ENCODE measurements at places on chromosomes 13 and 19.

GRCh38 chr19:49869009-49869483 is 1.7 kb upstream of the PNKP start:
- no peak for DNase-seq

DNA sequence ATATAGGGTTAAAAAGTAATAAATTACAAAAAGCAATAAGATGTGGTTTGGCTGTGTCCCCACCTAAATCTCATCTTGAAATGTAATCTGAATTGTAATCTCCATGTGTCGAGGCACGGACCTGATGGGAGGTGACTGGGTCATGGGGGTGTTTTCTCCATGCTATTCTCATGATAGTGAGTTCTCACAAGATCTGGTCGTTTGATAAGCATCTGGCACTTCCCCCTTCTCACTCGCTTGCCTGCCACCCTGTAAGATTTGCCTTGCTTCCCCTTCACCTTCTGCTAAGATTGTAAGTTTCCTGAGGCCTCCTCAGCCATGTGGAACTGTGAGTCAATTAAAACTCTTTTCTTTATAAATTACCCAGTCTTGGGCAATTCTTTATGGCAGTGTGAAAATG is 577.4 kb downstream of the TBC1D4 start:
- DNase-seq: no peak

GRCh38 chr19:6576869-6577475 is 14.0 kb downstream of the CD70 start:
- DNase-seq: no peak

DNA sequence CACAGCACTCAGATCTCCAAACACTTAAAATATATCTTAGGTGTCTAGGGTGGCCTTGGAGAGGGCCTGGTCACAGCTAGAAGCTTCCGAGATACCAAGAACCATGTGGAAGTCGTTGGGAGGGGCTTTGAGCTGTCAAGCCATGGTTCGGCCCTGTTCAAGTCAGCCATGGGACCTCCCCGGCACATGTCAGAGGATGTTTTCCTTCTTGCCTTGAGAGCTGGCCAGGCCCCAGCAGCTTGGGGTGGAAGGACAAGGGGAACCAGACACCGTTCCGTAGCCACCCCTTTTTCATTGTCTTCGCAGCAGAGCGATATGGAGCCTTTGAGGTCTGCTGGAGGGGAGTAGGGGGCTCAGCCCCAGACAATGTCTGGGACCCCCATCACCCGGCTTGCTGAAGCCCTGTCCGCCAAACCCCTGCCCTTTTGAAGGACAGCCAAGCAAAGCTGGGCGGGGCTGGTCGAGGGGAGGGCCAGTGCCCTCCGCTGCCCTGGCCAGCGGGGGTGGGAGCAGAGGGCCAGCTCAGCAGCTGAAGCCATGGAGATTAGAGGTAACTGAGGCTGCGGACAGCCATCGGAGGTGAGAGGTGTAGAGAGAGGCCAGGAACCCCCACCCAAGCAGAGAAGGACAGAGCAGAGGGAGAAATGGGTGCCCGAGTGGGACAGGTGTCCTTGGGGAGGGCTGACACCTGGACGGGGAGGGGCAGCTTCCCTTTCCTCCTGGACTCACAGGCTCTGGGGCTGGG is 435 bp downstream of the KLK11 start:
- no peak for DNase-seq

GRCh38 chr19:54062643-54063042 is 1.1 kb downstream of the VSTM1 start:
- DNase-seq: no peak

GRCh38 chr13:19810996-19811881 is 28.5 kb upstream of the PSPC1 start:
- DNase-seq: no peak

- peak; percentile 63 for DNase-seq
These were observed 2.6 kb upstream of the JUNB start for GRCh38 chr19:12788682-12789097.

DNA sequence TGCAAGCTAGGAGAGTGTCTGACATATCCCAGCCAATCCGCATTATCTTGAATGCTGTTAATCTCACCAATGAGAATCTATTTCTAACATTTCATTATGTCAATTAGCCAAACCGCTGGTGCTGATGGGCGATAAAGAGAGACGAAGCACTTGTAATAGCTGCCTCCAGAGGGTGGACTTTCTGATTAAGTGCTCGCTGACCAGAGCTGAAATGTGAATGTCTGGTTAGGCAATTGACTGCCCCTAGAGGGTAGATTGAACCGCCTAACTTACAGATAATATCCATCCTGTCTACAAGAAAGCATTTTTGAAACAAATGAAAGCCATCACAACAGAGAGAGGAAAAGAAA is 552 bp upstream of the GRWD1 start:
- DNase-seq: peak; percentile 83

GRCh38 chr13:113350065-113350937 is 13.6 kb downstream of the GRTP1 start:
- no peak for DNase-seq

DNA sequence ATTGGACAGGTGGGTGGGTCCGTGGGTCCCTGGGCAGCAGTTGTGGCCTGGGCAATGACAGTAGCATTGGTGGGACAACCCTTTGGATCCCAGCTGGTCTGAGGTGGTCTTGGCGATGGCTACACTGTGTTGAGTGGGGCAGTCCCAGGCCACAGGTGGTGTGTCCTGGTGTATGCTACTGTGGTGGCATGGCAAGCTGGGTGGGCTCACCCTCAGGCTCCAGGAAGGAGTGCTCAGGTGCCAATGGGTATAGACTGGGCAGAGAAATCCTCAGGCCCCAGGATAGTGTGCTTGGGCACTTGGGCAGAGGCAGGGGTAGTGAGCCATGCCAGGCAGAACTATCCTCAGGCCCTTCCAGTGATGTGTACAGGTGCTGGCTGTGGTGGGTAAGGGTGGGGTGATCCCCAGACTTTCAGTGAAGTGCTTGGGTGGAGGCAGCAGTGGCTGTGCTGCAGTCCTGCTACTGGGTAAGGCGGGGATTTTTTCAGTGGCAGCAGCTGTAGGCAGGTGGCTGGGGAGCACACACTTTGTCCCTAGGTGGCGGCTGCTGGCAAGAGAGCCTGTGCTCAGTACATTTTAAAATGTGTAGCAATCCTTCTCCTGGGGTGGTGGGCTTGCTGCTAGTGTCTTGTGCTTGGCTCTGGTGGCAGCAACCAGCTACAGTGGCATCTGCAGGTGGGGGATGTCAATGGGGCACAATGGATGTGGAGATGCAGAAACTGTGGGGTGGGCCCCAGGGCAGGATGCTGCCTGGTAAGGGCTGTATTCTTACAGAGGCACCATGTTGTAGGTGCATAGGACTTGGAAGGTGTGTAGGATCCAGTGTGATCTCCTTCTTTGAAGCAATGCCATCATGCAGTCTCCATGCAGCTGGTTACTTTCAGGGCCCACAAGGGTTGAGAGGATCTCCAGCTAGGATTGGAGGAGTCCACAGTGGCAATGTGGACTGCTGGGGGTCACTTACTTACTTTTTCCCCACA is 64.9 kb downstream of the DNAJC3 start:
- DNase-seq: no peak

DNA sequence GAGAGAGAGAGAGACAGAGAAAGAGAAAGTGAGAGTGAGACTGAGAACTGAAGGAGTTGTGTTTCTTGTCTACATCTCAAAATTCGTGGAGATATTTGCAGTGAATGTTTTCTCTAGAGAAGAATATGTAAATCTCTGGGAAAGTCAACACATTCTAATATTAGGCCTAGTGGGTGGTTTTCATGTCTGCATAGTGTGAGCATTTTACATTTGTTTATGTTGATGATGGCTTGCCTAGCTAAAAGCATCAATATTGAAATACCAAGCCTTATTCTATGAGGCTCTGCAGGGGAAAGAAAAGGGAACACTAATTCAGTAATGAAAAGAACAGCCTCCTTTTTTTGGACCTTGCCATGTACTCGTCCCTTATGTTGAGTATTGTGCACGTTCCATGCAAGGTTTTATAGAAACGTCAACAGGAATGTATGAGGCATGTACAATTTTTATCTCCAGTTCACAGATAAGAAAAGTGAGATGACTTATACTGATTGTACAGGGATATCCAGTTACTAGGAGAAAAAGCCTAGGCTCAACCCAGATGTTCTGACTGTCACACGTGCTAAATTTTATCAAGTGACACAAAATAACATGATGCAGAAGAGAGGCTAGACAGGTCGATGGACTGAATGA is 1288.9 kb upstream of the SLC10A2 start:
- no peak for DNase-seq

DNA sequence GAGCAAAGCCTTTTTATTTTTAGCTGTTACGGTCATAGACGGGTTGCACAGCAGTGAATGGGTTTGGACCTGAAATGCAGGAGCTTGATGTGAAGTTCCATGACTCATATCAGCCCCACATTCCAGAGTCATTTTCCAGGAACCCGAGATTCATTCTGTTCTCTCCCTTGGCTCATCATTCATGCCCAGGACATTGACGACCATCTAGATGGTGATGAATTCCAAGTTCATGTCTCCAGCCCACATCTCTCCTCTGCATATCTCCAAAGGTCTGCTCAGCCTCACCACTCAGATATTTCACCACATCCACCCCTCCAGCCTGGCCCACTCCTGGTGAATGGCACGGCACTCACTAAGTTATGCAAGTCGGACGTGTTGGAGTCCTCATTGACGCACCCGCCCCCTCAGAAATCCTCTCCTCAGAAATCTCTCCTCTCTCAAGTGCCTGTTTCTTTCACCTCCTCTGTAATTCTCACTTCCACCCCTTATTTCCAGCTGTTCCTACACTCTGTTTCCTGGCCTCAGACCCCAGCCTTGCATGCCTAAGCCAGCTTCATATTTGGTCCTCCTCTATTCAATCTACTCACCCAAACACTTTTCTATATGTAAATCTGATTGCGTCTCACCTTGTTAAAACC is 83.1 kb downstream of the ALOX5AP start:
- DNase-seq: no peak

DNA sequence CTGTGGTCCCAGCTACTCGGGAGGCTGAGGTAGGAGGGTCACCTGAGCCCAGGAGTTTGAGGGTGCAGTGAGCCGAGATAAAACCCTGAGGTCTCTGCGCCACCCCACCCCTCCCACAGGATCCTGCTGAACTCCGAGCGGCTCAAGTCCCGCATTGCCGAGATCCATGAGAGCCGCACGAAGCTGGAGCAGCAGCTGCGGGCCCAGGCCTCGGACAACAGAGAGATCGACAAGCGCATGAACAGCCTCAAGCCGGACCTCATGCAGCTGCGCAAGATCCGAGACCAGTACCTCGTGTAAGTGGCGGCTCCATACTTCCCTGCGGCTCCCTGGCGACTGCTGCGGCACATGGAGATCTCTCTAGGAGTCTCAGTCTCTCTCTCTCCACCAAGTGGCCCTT is 6.6 kb upstream of the IFI30 start:
- DNase-seq: no peak

DNA sequence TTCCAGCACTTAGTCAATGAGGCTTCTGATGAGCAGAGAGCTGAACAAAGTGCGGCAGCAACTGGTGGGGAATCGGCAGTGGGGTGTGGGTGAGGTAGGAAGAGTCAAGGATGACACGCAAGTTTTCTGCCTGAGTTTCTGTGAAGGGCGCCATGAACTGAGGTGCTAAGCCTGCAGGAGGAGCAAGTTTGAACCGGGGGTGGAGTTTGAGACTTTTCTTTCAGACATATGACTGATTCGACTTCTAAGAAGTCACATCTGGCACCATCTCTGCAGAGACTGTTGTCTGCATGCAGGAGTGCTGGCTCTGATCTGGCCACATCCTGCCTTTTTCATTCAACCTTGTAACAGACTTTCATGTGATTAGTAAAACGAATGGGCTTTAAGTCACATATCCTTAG is 14.8 kb upstream of the GPI start:
- DNase-seq: no peak

DNA sequence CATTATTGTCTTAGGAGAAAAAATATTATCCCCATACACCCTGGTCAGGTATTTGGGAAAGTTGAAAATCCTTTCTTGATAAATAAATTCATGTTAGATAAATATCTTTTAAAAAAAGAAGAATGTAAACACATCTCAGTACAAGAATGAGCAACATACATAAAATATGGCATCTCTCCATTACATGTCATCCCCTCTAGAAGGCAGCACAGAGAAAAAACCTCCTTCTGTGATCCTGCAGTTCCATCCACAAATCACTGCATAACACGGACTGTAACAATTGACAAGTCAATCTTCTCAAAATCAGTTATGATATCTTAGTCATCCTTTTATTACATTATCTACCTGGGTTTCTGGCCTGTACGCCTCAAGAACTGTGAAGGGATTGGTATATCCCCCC is 683.9 kb upstream of the KLHL1 start:
- no peak for DNase-seq

- DNase-seq: no peak
These were observed 26.3 kb downstream of the EPS15L1 start for GRCh38 chr19:16445238-16446107.

DNA sequence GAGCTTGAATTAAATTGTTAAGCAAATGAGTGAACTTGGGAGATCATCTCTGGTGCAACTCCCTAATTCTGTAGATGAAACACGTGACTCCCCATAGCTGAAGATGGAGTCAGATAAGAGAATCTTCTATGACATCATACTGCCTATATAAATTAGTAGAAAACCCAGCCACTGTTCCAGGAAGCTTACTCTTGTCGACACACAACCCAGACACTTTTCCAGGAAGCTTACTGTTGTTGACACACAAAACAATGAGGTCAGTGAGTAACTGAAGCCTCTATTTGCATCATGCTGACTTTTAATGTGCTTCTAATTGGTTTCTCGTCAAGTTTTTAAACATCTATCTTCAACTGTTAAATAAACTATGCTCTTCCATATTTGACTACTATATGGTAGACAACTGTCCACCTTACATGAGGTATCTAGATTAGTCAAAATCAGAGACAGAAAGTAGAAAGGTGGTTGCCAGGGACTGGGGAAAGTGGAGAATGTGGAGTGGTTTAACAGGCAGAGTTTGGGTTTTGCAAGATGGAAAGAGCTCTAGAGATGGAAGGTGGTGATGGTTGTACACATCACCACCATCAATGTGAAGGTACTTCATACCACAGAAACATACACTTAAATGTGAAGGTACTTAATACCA is 168.2 kb downstream of the FGF14 start:
- no peak for DNase-seq

DNA sequence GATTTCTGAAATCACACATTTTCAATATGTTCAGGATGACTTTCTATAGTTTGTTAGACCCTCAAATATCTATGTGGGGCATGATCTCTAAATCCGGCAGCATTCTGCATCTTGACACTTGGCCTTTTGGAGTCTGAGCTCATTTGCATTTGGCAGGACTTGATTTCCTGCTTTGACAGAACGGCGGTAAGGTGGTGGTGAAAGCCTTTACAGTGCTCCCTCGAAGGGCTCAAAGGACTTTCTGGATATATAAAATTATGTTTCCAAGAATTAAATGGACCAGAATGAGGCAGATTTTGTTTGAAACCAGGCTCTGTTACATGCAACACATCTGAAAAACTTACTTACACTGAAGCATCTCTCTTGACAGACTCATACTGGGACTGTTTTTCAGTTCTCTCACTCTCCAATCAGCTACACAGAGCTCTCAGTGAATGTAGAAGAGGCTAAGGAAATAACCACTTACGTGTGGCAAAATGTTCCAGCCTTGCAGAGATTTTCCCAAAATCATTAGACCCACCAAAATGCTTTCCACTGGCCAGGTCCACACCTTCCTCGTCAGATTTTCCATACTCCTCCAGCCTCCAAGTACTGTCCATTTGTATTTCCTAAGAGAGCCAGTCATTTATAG is 207.2 kb downstream of the SPRY2 start:
- DNase-seq: no peak

Measured in NCI-H1092 treated with DMSO at 0.1 percent for 48 hours (cell line).